ENCODE measurements at places on chromosomes 6 and 20.

- DNase-seq = no peak
These were observed 155.4 kb downstream of the DLL1 start for GRCh38 chr6:170135461-170135820.

DNA sequence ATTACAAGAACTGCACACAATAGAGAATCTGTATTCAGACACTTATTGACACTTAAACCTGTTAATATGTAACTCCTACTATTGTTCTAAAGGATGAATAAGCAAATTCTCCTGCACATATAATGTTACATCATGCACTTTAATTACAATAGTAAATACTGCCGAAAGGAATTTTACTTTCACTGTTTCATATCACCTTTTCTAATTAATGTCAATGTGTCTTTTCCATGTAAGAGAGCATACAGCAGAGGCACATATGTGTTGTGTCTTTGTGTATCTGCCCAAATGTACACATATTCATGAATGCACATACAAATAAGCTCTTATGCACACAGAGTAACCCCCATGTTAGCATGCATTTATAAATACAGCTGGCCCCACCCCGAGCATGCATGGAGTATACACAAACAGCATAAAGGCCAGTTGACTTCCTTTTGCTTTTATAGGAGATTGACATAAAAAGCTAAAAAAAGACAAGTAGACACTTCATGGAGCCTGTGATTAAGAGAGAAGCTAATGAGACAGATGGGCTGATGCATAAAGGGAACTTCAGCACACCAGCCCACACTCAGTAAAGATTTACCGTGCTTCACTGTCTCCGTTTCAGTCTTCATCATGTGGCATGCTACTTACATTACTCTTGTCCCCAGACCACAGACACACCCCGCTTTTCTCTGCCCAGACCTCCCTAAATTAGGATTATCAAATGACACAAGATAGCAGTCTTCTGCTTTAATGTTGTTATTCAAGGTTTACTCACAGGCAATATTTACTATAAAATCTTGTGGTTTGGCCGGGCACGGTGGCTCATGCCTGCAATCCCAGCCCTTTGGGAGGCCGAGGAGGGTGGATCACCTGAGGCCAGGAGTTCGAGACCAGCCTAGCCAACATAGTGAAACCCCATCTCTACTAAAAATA, 184.6 kb downstream of the ATXN1 start:
- no peak for DNase-seq

DNA sequence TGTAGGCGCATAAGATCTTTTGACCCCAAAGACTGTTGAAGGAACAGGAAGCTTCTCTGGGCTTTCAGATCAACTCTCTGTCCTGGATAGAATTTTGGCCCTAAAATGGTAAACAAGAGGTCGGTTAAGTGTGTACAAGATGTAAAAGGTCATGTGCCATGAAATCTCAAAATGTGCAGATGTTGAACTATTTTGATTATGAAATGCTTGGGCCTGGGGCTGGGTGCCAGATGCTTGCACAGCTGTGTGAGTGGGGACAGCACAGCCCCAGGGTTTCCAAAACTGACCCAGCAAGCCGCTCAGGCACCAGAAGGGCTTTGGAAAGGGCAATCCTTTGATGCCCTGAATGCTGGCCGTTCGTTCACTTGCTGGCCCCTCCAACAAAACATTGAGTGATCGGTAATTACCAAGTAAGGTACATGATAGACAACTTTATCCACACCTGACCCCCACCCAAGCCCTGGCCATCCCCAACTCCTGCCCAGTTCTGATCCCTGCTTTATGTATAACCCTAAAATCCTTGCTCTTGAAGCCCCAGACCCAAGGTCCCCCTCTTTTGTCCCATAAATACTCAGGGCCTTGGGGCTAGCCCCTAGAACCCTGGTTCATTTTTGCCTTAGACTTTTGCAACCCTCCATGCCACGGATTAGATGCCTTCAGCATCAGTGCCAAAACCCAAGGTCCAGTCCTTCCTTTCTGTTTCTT, 1.9 kb downstream of the TMEM239 start:
- no peak for DNase-seq

- DNase-seq = no peak
These were observed 226.6 kb downstream of the HACE1 start for GRCh38 chr6:104633125-104633524.

DNA sequence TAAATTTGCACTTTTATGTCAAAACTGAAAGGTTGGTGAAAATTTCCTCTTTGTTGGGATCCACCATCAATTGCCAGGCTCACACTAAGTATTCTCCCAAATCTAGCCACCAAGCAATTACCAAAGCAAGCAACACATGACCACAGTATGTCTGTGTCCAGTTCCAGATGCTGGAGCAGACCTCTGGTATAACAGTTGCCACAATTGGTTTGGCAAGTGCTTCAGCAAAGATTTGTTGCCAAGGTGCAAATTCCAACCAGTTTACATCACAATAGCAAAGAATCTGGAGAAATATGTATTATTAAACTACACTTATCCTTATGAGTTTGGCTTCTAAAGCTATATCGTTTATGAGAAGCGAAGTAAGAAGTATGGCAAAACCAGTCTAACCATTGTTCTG, 6.4 kb downstream of the GTF2H5 start:
- peak; percentile 87 for DNase-seq

GRCh38 chr20:45735552-45735951, 13.4 kb downstream of the SPINT4 start:
- DNase-seq = no peak

DNA sequence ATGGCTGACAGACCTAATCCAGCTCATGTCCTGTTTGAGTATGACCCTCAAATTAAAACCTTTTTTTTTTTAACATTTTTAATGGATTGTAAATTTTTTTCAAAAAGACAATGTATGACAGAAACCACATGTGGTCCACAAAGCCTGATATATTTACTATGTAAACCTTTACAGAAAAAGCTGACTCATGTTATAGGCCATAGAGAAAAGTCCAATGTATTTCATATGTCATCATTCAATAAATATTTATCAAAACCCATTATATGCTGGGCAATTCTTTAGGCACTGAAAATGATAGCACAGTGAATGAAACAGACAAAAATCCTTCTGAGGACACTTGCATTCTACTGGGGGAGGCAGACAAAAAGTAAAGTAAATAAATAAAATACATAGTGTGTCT, 826.2 kb upstream of the FLRT3 start:
- DNase-seq = no peak

- no peak for DNase-seq
These were observed 621 bp downstream of the GPR63 start for GRCh38 chr6:96836631-96837080.

GRCh38 chr6:109298605-109299264, 83.5 kb downstream of the CD164 start:
- DNase-seq = no peak

DNA sequence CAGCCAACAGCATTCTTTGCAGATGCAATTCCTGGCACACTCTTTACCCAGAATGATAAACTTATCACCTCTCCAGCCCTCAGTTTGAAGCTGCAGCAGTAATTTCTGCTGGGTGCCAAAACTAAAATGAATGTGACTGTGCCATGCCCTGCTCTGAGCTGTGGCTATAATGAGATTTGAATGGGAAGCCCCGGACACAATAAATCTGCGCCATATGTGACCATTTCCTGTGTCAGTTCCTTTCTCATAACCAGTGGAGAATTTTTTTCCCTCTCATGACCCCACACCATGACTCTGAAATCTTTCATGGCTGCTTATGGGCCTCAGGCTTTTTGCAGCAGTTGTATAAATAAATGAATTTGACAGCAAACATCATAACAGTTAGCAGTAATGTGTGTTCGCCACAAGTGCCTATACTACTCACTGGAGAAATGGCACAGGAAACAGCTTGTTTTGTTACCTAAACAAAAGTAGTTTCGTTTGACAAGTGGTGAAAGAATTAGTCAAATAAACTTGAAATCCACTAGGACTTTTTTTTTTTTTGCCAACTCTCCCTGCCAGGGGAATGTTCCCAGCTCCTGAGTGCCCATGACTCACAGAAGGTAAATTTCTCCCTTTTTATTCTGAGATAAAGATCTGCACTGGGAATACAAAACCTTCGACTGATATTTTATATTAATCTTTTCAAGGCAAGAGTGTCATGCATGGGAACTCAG, 408.4 kb downstream of the PKHD1 start:
- DNase-seq = no peak

DNA sequence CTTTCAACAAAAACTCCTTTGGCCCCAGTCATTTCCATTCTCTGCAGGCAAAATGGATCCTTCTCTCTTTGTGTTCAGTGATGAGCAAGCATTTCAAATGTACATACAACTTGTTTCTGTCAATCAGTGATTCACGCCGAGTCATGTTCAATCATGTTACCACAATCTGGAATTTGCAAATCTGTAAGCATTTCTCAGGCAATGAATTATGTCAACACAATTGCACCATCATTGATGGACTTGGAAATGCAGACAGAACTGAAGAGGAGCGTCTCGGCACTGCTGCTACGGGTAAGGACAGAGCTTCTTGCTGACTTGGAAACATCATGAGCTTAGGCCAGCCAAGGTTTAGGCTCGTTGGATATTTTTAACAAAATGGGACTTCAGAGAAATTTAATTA, 132.8 kb upstream of the AGPAT4 start:
- peak; percentile 76 for DNase-seq

DNA sequence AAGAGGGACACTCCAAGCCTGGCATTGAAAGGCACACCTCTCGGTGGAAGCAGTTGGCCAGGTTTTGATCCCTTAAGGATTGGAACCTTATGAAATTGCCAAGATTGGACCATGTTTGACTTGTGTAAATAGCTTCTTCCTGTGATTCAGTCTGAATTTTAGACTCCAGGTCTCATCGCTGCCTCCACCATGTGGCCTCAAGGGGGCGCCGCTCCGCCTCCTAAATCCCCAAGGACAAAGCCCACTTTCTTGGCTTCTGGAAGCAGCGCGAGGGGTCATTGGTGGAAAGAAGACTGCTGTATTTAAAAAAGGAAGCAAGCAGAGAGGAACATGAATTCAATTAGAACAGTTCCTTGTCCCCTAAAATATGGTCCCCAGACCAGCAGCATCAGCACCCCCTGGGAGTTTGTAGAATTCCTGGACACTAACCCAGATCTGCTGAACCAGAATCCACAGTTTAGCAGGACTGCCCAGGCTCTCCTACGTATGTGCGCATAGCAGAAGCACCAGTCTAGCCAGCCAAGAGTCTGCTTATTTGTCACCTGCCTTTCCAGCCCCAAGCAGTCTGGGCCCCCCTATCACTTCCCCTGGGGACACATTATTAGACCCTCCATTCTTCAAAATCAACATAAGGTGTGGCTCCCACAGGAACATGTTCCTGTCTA, 108.5 kb downstream of the LY86 start:
- no peak for DNase-seq

DNA sequence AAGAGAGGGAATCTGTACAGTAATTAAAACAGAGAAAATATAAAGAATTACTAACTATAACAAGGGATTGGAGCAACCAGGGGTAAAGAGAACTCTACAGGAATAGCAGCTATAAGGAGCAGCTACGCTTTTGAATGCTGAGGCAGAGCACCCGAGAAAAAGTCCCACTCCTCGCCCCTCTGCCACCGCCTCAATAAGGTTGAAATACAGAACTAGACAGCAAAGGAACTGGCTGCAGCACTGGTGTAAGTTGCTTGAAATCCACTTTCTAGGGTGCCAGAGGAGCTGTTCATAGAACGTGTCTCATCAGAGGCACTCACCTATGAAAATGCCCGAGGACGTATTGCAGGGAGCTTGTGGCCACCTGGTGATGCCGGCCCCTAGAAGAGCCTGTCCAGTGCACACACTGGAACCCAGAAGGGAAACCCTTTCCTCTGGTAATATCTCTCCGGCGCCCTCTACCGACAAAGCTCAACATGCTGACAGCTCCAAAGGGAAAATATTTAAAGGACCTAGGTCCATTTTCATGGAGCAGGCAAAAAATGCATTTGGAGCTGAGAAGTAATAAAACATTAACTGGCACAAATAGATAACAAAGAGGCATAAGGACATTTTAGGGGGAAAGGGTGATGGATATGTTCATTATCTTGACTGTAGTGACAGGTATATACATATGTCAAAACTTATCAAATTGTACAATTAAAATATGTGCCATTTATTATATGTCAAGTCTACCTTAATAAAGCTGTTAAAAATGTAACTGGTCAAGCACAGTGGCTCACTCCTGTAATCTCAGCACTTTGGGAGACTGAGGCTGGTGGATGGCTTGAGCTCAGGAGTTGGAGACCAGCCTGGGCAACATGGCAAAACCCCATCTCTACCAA, 137.4 kb upstream of the HDAC2 start:
- peak; percentile 50 for DNase-seq

DNA sequence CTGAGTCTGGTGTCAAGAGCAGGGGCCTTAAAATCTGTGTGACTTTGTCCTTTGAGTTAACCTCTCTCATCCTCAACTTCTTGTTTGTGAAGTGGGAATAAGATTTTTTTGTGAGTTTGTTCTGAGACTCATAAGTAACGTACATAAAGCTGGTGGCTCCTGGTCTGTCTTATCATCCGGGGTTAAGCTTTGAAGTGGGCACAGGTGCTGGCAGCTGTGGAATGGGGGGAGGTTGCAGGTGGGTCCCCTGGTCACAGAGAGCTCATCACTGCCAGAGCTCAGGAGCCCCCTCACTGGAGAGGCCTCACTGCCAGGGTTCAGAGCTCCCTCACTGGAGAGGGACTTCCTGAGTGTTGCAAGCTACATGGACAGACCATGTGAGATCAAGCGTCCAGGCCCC, 174.1 kb downstream of the NRN1 start:
- no peak for DNase-seq

- no peak for DNase-seq
These were observed 15.2 kb downstream of the RAB44 start for GRCh38 chr6:36712816-36713215.

- DNase-seq = no peak
These were observed 97.4 kb downstream of the FILIP1 start for GRCh38 chr6:75396005-75396800.

DNA sequence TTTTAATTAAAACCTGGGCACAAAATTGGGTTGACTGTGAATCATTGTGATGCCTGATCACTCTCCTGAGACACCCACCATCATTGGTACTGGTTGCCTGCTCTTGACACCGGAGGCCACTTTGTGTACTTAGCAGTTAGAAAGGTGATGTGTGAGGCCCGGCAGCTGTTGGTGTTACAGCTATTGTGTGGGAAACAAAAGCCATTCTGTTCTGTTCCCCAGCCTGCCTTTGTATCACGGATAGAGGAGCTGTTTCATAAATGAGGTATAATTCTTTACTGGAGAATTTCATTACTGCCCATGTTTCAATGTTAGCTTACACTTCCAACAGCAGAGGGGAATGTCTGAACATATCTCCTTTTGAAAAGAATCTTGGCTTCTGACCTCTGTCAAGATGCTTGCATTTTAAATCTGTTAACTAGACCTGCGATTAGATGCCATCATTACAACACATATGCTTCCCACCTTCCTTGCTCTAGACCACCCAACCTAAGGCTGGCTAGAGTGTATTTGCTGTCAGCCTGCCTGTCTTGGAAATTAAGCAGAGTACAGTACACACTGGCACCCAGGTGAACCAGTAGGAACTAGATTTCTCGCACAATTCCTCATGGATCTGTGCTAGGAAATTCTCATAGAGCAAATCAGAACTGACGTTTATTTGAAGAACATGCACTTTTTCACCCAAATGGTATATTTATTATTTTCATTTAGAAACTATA, 142.4 kb upstream of the INSM1 start:
- DNase-seq = no peak

Data from GM04504 (cell line).